ENCODE measurements at places on chromosomes 16 and 17.

DNA sequence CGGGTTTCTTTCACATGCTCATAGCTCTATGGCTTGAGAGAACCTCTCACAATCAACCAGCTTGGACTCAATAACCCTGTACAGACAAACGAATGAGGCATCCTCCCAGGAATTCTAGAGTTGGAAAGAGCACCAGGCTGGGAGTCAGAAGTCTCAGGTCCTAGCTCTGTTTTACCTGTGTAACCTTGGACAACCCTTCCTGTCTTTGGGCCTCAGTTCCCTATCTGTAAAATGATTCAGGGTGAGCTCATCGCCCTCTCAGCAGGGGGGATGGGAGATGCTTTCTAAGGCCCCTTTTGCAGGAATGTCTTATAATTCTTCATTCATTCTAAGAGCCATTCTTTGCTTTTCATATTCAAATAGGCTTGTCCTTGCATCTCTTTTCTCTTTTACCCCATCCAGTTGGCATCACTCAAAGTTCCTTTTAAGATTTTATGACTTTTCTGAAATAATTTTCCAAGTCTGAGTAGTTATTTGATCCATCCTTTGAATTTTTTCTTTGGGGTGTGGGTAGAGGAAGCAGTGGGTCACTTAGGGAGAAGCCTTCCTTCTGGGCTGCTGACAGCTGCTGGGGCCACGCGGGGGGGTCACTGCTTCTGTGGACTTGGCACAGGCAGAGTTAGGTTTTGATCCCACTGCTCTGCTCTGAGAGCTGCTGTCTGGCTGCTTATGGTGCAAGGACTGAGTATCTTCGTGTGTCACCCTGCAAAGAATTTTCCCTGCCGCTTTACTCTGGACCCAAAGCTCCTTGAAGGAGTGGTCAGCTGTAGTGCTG lies 102.7 kb downstream of the UTP18 start:
- DNase-seq, result no peak

DNA sequence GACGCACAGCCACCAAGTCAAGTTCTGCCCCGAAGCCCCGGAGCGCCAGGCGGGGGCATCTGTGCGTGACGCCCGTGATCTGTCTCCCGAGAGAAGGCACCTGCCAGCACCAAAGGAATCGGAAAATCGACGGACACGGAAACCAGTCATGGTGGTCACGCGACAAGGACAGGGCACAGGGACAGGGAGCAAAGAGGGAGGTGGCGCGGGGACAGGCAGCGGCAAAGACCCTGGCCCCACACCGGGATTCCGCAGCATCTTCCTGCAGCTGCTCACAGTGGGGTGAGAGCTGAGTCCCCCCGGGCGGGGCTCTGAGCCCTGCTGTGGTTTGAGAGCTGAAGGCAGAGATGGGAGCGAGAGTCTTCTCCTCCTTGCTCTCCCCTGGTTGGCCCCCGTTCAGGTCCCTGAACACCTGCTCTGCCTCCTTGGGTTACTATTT lies 56.4 kb downstream of the ABR start:
- no peak for DNase-seq

DNA sequence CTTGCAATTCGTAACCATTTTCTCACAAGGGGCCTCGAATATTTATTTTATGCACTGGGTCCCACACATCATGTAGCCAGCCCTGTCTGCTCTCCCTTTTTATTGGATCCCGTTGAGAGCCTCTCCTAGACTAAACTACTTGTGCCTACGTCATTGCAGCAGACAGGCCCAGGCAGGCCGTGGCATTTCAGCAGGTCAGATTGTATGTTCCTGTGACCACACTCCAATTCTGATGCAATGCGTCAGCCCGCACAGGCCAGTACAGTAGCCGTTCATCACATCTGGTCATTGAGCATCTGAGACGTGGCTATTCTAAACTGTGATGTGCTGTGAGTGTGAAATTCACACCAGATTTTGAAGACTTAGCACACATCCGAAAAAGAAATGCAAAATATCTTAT lies 42.2 kb downstream of the ABAT start:
- DNase-seq, result no peak

- DNase-seq, result no peak
Measured at GRCh38 chr16:68387301-68387700, 61.0 kb downstream of the SMPD3 start.

DNA sequence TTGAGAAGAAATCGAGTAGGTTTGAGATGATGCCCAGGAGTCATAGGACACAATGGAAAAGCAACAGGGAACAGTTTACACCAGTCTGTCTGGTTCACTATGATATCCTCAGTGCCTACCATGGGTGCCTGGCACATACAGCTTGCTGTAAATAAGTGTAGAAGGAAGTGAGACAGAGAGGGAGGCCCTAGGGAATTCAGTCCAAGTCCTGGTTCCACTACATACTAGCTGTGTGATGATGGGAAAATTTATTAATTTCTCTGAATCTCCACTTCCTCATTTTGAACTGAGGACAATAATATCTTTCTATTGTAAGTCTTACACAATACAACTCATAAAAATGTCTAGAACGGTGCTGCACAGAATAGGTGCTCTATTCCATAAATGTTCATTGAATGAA lies 53.3 kb upstream of the LYRM9 start:
- DNase-seq, result no peak

DNA sequence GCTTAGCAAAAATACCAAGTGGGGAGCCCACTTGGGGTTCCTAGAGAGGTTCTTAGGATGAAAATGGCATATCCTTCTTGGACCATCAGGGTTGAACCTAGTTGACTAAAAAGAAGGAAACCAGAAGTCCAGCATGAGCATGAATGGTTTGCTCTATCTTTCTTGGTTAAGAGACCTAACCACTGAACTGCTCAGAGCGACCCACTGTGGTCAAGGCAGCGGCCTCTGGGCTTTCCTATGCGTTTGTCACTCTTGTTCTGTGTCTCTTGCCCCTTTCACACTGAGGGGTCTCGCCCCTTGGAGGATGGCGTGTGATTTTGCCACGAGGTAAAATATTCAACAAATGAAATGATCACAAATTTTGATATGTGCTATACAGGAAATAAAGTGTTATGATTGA lies 526 bp upstream of the BORCS6 start:
- DNase-seq, result no peak

GRCh38 chr16:87698241-87698640 lies 67.5 kb downstream of the KLHDC4 start:
- DNase-seq, result no peak

GRCh38 chr17:9533441-9533840 lies 42.2 kb downstream of the STX8 start:
- no peak for DNase-seq
